ENCODE measurements at places on chromosomes 3 and 15.

- no peak for DNase-seq
These were observed 41.2 kb downstream of the ZNF710 start for GRCh38 chr15:90042356-90042755.

GRCh38 chr3:65572175-65572777 is 466.4 kb downstream of the MAGI1 start:
- no peak for DNase-seq

- DNase-seq, result no peak
These were observed 9.4 kb downstream of the SNX1 start for GRCh38 chr15:64105113-64105704.

DNA sequence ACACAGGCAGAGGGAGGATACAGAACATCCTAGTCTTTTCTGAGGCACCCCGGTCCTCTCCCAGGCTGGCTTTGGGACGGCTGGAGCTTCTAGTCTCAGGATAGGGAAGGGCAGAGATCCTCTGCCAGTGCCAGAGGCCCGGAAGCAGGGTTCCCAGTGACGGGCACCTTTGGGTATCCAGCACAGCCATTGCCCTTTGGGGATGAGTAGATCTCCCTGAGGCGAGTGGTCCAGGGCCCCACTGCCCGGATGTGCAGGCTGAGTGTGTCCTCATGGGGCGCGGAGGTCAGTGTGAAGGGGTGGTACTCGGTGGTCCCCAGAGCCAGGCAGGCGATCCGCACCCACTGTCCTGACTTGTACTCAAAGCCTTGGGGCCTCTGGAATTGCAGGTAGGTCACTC is 18.3 kb downstream of the DUOX2 start:
- DNase-seq, result no peak

DNA sequence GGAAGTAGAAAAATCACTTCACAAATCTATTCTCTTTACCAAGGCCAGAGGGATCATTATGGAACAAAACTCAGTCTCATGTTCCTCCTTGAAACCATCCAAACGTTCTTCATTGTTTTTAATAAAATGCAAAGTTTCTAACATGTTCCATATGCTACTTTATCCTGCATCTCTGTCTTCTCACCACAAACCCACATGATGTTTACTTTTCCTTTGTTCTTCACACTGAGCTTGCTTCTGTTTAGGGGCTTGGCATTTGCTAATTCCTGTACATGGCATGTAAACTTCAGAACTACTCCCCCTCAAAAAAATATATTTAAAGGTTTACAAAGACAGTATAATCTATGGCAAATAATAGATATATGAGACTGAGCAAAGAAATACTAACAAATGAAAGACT is 651.4 kb downstream of the OTOL1 start:
- no peak for DNase-seq

- DNase-seq, result no peak
These were observed 197.8 kb downstream of the TBC1D5 start for GRCh38 chr3:17544632-17545031.

GRCh38 chr15:73346735-73347312 is 21.9 kb downstream of the HCN4 start:
- DNase-seq, result peak; percentile 4

DNA sequence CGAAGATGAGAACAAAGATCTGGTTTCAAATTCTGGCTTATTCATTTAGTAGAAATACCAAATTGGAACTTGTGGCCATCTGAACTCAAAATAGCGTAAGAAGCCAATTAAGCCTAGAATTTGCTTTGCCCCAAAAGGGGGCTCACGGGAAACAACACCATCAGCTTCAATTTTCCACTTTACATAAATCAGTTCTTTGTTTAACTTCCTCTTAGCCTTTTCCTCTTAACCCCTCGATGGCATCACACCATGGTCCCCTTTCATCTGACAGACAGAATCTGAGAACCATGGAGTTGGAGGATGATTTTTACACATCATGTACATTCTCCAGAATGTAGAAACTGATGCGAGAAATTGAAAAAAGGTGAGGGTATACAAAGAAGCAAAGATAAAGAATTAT is 207.0 kb downstream of the FOXP1 start:
- no peak for DNase-seq

GRCh38 chr3:127256138-127256537 is 31.7 kb downstream of the PRR20G start:
- DNase-seq, result no peak

- no peak for DNase-seq
These were observed 705.5 kb downstream of the DIPK2A start for GRCh38 chr3:144677103-144677502.

GRCh38 chr3:46184469-46184868 is 23.6 kb downstream of the CCR1 start:
- DNase-seq, result no peak

DNA sequence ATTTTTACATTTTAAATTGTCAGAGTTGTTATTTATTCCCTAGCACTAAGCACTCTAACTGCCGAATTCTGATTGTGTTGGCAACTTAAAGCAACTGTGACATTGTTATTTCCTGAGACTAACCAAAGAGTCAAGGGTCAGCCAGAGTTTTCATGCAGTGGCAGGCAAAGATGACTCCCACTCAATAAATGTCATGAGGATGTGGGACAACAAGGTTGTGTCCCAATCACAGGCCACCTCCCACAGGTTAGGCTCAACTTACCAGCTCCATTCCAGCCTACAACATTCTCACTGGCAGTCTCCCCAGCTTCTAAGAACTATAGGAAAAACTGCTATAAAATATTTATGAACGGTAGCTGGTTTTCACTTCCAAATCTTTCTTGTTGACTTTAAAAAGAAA is 80.1 kb downstream of the RSL24D1 start:
- DNase-seq, result no peak

GRCh38 chr3:32819551-32820348 is 2.0 kb downstream of the TRIM71 start:
- no peak for DNase-seq

GRCh38 chr3:124772081-124772831 is 42.0 kb downstream of the UMPS start:
- DNase-seq, result no peak

DNA sequence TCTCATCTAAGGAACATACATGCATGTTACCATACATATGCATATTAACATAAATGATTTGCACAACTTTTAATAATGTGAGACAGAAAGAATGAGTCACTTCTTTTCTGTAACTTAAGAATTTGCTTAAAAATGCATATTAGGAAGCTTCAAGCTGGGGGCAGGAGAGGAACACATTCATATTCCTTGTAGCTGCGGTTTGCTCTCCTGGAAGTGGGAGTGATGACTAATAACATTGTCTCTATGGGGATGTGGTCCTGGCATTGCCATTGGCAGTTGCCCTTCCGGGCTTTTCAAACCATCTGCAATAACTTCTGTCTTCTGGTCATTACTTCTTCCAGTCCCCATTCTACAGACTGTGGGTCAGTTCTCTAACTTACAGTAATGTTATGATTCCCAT is 15.6 kb downstream of the CHST2 start:
- DNase-seq, result no peak

DNA sequence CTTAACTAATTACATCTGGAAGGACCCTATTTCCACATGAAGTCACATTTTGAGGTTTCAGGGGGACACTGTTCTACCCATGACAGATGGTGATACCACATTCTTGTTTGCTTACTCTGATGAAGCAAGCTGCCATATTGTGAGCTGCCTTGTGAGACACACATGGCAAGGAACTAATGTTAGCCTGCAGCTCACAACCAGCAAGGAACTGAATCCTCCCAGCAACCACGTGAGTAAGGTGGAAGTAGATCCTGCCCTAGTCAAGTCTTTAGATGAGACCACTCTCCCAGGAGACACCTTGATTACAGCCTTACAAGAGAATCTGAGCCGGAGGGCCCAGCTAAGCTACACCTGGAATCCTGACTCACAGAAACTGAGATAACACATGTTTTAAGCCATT is 160.1 kb downstream of the PDE8A start:
- DNase-seq, result no peak

- no peak for DNase-seq
These were observed 792 bp downstream of the SHF start for GRCh38 chr15:45186771-45187577.

GRCh38 chr3:10122724-10123123 is 7.2 kb downstream of the BRK1 start:
- DNase-seq, result no peak

DNA sequence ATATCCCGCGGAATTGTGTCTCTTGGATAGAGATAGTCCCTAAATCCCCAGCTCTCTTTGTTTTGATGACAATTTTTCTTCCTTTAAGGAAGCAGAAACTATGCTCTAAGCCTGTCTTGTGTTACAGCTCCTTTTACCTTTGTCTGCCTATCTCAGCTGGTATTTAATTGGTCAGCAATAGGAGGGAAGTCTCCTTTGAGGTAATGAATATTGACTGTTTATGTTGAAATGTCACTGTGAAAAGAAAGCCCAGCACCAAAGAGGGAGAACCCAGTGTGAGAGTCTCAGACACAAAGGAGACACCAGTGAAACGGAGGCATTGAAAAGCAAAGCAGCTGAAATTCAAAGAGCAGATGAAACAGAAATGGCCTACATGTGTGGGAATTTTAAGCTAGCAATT is 372.6 kb downstream of the NR2F2 start:
- DNase-seq, result no peak

GRCh38 chr3:152558386-152558785 is 276.5 kb upstream of the P2RY1 start:
- no peak for DNase-seq

- DNase-seq, result no peak
These were observed 23.7 kb upstream of the SFMBT1 start for GRCh38 chr3:53069422-53070068.

- DNase-seq, result no peak
These were observed 28.8 kb upstream of the UACA start for GRCh38 chr15:70792171-70792573.

DNA sequence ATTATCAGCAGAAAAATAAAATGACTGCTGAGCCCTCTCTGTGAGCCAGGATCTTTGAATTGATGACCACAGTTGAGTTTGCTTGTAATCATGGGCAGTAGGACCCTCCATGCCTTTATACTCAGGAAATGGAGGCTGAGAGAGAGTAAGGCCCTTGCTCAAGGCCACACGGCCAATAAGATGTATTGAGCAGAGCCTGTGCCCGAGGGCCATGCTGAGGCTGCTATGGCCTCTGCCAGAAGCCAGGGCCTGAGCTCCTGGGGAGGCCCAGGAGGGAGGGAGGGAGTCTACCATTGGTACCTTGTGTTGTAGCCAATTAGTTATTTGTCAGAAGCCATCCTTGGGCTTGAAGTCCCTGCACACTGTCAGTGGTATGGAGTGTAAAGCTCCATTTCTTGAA is 151.4 kb downstream of the DNAJB8 start:
- no peak for DNase-seq

GRCh38 chr3:81910244-81910852 is 148.9 kb upstream of the GBE1 start:
- no peak for DNase-seq

DNA sequence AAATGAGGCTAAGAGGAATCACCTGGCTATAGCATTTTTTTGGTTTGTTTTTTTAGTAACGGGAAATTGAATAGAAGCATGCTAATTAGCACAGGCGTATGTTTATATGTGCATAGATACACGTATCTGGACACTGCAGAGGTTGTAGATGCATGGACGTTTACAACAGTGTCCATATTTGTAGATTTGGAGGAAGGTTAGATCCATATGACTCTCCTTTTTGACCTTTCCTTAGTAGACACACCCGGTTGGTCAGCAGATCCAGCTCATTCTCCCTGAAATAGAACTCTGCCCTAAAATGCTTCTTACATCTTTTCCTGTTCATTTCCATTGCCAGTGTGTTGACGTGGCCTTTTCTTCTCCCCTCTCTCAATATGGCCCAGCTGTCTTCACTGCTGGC is 60.1 kb downstream of the SLCO3A1 start:
- DNase-seq, result no peak

DNA sequence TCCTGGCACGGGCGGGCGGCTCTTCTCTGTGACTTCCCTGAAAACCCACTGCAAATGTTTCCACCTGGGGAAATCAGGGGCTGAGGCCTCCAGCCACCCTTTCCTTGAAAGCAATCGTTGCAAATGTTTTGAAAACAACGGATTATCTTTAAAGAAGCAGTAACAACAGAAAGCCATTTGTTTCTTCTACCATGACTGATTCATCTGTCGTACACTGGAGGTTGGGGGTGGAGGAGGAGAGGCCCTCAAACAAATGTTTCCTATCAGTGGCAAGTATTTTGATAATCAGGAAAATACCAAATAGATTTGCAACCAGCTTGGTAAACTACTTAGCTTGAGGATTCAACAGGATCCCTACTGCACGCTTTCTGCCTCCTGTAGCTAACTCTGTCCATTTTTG is 114.9 kb downstream of the PDZRN3 start:
- no peak for DNase-seq

- DNase-seq, result no peak
These were observed 16.4 kb downstream of the TMEM108 start for GRCh38 chr3:133054586-133054985.

GRCh38 chr15:82969353-82969752 is 16.7 kb upstream of the RAMAC start:
- DNase-seq, result no peak

- DNase-seq, result no peak
These were observed 2.2 kb upstream of the BBX start for GRCh38 chr3:107520535-107520934.

Measured in T-helper 2 cell (primary cell).